ENCODE measurements at places on chromosomes 11 and 22.

- no peak for DNase-seq
Measured at GRCh38 chr22:29769723-29770321, 2.7 kb downstream of the UQCR10 start.

DNA sequence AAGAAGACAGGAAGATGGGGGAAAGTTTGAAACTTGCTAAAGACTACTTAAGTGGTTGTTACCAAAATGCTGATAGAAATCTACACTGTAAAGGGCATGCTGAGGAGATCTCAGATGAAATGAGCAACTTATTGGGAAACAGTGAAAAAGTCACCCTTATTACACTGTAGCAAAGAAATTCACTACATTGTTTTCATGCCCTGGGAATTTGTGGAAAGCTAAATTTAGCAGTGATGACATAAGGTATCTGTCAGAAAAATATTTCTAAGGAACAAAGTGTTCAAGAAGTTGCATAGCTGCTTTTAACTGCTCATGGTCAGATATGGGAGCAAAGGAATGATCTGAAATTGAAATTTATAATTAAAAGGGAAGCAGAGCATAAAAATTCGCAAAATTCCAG, 702.4 kb upstream of the LRRC4C start:
- no peak for DNase-seq

GRCh38 chr11:80182901-80183300, 742.1 kb upstream of the TENM4 start:
- no peak for DNase-seq

- no peak for DNase-seq
Measured at GRCh38 chr11:9827708-9828107, 163.8 kb downstream of the SWAP70 start.

- DNase-seq = no peak
Measured at GRCh38 chr22:29125844-29126243, 53.0 kb downstream of the KREMEN1 start.

DNA sequence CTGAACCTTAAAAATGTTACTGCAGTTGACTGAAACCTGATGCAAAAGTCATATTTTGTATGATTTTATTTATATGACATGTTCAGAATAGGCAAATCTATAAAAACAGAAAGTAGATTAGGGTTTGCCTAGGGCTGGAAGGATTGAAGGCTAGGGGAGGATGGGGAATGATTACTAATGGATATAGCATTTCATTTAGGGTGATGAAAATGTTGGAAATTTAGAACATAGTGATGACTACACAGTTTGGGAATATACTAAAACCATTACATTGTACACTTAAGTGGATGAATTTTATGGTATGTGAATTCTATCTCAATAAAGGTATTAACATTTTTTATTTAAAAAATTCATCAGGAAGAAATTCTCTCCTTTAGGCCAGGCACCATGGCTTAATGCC, 22.9 kb upstream of the PAFAH1B2 start:
- no peak for DNase-seq

All from globus pallidus (tissue), 1 donor.